ENCODE measurements at places on chromosomes 11 and 22.

- peak; percentile 57 for DNase-seq
Measured at GRCh38 chr22:24894998-24895397, 51.5 kb downstream of the LHFPL7 start.

GRCh38 chr11:24413391-24413790 lies 83.5 kb upstream of the LUZP2 start:
- DNase-seq = no peak

- no peak for DNase-seq
Measured at GRCh38 chr22:43975041-43975440, 19.8 kb downstream of the SAMM50 start.

DNA sequence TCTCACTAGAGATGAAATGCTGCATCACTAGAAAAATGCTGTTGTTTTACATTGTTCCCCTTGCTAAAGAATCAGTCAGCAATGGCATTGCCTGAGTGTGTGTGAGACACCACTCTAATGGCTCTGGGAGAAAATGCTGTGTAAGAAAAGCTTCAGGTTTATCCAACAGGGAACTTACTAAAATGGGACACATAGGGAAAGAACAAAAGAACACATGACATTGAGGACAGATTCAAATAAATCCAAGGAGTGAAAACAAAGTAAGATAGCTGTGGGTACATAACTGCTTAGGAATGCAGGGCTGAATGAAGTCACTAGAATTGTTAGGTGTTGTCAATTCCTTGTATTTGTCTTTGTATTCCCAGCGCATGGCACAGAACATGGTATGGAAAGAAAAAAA lies 24.2 kb downstream of the BLID start:
- DNase-seq = no peak

DNA sequence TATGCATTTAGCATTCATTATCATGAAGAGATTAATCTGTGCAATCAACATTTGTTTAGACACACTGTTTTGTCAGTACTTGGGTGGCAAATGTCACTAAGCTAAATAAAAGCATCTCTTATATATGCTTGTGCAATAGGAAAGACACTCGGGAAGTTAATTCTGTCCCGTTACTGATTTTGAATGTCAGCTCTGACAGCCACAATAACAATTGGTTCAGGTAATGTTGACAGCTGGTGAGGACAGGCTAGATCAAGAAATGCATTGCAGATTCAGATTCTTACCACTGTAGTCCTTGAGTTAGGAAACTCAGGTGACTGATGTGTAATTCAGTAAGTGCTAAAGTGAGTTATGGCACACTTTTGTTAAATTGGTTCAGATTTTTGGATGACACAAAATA lies 523.8 kb upstream of the FAT3 start:
- no peak for DNase-seq

DNA sequence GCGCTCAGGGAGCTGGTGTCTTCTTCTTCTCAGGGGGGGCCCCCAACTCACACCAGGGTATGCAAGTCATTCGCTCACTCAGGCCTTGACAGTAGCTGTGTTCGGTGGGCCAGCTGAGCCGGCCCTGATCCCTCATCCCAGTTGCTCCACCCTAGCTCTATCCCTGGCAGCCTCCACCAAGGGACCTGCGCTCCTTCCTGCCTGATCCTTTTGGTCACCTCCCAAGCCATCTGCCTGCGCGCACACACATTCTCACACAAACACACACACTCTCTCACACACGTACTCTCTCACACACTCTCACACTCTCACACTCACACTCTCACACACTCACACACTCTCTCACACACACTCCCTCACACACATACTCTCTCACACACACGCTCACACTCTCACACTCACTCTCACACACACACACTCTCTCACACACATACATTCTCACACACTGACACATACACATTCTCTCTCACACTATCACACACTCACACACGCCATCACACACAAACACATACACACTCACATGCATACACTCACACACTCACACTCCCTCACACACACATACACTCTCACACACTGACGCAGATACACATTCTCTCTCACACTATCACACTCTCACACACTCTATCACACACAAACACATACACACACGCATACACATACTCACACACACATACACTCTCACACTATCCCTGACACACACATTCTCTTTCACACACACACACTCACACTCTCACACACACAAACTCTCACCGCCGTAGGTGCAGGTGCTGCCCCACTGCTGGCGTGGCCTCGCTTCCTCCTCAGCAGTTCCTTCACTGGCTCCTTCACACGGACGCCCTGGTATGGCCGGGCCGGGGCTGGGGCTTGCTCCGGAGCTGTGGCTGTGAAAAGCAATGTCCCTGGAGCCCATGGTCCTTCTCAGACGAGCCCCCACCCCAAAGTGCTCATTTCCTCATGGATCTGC lies 20.8 kb downstream of the POU2AF1 start:
- DNase-seq = no peak

DNA sequence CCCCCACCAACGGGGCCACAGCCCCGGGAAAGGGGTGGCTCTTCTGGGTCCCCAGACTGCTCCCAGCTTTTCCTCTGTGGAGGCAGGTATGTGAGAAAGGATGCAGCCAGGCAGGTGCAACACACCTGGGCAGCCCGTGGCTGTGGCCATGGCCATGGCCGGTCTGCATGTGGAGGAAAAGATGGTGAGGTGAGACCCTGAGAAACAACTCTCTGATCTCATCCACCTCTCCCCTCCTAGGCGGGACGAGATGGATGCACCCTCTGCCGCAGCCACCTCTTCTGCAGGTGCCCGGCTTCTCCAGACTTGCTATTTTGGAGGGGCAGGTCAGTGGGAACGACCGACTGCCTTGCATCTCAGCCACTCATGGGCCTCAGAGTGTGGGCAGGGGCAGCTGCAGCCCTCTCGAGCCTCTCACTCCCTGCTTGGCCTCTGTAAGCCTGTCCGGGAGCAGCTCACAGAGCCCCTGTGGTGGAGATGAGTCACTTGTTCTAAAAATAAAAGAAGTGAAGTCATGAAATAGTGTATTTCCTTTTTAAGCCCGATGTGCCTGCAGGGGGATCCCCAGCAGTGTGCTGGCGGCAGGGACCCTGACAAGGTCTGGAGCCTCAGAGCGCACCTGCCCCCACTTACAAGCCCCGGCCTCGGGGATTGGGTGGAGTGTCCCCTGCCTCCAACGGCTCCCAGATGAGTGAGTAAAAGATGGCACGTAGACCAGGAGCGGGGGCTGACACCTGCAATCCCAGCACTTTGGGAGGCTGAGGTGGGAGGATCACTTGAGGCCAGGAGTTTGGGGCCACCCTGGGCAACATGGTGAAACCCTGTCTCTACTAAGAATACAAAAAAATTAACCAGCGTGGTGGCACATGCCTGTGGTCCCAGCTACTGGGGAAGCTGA lies 10.7 kb downstream of the SMIM38 start:
- peak; percentile 61 for DNase-seq

- no peak for DNase-seq
Measured at GRCh38 chr11:36425561-36426081, 84.5 kb downstream of the TRAF6 start.

GRCh38 chr11:75471176-75471973 lies 38.4 kb upstream of the KLHL35 start:
- DNase-seq = no peak

DNA sequence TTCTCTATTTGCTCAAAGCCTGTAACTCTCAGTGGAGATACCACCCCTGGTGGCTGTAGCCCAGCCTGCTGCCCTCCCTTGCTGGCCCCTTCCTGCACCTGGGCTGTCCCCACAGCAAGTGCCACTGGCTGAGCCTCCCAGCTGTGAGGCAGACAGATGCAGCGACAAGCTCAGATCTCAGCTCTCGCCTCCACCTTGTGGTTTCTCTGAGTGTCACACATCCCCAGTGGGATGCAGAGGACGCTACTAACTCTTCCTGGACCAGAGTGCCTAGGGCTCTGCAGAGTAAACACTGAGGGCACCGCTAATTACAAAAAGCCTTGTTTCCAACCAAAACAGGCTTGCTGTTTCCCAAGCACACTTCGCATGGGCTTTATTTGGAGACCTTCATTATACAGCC lies 8.9 kb downstream of the YPEL1 start:
- no peak for DNase-seq

DNA sequence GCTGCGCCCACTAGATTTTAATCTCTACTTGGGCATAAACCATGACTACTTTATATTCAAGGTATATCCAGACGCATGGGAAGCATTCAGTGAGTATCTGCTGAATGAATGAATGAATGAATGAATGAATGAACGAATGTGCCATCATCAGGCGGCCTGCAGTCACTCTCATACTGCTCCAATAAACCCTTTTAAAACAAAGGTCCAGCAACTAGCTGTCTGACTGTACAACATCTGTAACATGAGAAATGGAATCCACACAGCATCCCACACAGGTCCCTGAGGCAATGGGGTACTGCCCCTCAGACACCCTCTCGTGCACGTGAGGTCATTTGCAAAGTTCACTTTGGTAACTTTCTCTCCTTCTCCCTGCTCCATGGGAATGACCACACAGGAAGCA lies 147.5 kb downstream of the LARGE1 start:
- no peak for DNase-seq

- DNase-seq = no peak
Measured at GRCh38 chr11:64019106-64020037, 16.4 kb upstream of the FLRT1 start.

- no peak for DNase-seq
Measured at GRCh38 chr22:41177040-41177621, 28.0 kb upstream of the L3MBTL2 start.

GRCh38 chr11:105870516-105871113 lies 151.4 kb downstream of the MSANTD4 start:
- peak; percentile 26 for DNase-seq

GRCh38 chr11:134069426-134070341 lies 812 bp downstream of the JAM3 start:
- no peak for DNase-seq

DNA sequence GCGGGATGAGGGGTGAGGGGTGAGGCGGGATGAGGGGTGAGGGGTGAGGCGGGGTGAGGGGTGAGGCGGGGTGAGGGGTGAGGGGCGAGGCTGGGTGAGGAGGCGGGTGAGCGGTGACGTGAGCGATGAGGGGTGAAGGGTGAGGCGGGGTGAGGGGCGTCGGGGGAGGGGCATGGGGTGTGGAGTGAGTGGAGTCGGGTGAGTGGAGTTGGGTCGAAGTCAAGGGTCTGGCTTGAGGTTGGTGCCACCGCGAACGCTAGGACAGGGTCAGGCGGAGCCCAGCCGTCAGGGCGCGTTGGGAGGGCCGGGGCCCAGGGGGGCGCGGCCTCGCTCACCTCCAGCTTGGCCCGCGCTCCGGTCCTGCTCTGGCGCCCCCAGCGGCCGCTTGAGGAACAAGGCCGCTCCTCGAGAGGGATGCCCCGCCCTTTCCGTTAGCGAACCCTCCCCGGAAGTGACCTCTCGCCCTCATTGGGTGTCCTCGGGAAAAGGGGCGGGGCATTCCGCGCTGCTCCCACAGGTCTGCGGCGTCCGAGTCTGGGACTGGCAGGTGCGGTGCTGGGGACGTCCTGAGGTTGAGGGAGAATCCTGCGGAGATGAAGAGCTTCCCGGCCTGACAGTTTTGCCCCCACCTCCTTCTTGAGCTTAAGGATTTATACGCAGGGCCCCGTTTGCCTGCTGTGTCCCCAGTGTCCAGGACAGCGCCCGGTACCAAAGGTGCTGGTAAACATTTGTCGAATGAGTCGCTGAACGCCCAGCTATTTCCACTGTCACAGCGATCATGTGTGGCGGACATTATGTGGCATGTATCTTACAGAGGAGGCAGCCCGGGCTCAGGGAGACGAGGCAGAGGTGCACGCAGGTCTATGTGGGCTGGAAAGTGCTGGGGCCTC lies at the start of gene SYCE3:
SYCE3 (minus strand) TSS at position 397 of the 890 bp plus-strand sequence. CDS start 6,514 bp downstream, outside the sequence.
- peak; percentile 86 for DNase-seq

- DNase-seq = no peak
Measured at GRCh38 chr11:104907521-104908185, 9.4 kb upstream of the CASP12 start.

GRCh38 chr11:130129922-130130321 lies 29.7 kb upstream of the ST14 start:
- no peak for DNase-seq

DNA sequence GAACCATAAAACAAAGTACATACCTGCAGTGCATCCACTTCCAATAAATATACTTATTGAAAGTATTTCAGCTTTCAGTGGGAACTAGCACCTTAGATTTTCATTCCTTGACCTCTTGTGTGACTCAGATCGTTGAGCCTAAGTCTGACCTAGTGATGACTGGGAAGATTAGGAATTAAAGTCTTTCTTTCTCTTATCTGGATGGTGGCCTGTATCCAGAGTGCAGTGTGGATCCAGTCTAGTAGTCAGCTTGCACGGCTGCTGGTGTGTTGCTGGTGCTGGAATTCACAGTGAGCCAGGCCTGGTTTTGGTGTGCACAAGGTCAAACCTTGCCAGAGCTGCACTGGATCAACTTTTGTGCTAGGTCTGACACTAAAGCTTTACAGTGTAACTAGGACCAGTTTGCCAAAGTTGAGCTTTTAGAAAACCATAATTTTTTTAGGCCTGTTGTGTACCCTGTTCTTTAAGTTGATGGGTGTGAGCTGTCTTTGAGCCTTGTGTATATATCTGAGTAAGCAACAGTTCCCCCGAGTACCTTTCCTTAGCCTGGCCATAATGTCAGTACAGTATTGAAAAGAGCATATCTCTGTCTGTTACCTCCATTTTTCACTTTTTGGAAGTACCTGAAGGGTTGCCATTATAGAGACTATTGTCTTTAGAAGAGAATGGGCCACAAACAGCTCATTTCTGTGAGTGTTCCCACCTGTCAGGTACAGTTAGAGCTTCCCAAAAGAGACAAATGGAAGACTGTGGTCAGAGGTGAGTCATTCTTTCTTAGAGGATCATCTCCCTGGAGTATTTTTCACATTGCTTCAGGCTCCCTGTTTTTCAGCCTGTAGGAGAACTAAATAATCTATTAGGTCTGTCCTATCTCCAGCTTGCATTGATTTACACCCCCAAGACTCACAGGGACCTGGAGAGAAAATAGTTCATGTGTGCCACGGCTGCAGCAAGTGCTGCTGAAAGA lies 89.8 kb downstream of the ALX4 start:
- DNase-seq = no peak

DNA sequence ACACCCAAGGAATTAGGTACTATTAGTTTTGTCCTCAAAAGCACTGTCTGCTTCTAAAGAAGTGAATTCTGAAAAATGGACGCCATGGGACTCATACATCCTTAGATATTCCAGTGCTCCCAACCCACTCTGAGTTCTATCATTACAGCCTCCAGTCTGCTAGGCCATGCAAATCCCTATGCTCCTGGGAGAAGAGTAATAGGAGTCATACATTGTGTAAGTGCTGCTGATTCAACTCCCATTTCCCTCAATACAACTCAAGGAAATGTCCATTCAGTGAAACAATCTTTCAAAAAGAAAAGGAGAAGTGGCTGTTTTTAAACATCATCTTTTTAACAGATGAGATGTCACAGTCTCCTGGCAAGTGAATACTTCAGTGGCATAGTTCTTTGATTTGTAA lies 590.2 kb upstream of the LRRC4C start:
- DNase-seq = peak; percentile 15

GRCh38 chr11:78541537-78541936 lies 33.1 kb downstream of the NARS2 start:
- no peak for DNase-seq

- no peak for DNase-seq
Measured at GRCh38 chr11:5923794-5924193, 18.3 kb upstream of the OR56A3 start.
